ENCODE measurements at places on chromosomes 1 and 21.

GRCh38 chr21:15682186-15682895 lies 47.4 kb upstream of the USP25 start:
- no peak for DNase-seq

DNA sequence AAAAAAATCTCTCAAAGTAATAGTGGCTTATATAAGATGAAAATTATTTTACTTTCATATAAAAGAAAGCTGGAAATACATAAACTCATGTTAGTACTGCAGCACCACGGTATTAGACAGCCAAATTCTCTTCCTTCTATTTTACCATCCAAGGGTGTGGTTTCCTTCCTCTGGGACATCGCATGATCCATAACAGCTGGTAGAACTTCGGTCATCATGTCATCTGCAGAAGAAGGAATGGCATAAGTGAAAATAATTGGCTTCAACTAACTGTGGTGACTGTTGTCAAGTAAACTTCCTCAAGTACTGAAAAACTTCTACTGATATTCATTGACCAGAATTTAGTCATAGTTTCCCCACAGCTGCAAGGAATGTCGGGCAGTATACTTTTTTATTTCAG lies 28.3 kb upstream of the IFI44L start:
- no peak for DNase-seq

DNA sequence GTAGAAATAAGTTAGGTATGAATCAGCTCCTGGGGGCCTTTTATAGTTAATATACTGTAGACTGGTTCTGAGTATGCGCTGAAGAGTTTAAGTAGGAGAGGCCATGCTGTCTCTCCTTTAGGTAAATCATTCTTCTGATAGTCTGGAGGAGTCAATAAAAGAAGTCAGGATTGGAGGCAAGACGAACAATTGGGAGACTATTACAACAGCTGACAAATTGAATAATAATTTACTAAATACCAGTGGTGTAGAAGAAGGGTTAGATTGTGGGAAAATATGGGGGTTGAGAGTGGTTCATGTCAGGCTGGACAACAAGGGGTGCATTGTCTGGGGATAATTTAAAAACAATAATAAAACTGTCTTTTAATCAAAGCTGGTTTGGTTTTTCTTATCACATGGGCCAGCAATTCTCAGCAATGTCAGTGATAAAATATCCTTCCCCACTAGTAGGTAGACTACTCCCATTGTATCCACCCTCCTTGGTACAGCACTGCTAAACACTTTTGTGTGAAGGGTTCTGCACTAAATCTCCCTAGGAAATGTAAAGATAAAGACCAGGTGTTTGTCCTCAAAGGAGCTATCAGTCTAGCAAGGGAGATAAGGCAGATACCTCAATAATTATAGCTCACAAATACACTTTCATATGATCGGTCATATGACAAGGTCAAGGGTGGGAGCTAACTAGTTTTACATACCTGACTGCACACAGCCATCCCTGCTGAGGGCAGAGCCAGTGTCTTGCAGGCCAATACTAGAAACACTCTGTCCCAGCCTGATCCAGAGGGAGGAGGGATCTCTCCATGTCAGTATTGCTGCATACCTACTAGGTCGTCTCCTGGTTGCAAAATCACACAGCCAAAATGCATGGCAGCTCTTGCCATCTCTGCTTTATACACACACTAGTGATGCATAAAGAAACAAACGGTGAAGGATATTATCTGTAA lies 299.7 kb downstream of the VAV3 start:
- DNase-seq: no peak

GRCh38 chr21:16028142-16028541 lies 298.4 kb downstream of the USP25 start:
- DNase-seq: no peak

GRCh38 chr1:171355727-171356126 lies 41.7 kb downstream of the FMO4 start:
- no peak for DNase-seq

GRCh38 chr1:163227126-163227525 lies 24.4 kb upstream of the RGS5 start:
- DNase-seq: no peak

All from right renal cortex interstitium (tissue), 3 donors.